ENCODE measurements at places on chromosomes 5 and 9. TPM values are rescaled to one million over a fixed set of nuclear protein-coding genes. Genes with fewer than 3 reads are reported as not detected.

TAF1L gene
- total RNA-seq = not detected

ALDH7A1 gene
- total RNA-seq = 128 TPM

SPATA31E1 gene
- total RNA-seq = not detected

GRCh38 chr9:127937056-127937387, 632 bp downstream of the DPM2 start:
- DNase-seq = no peak

DNA sequence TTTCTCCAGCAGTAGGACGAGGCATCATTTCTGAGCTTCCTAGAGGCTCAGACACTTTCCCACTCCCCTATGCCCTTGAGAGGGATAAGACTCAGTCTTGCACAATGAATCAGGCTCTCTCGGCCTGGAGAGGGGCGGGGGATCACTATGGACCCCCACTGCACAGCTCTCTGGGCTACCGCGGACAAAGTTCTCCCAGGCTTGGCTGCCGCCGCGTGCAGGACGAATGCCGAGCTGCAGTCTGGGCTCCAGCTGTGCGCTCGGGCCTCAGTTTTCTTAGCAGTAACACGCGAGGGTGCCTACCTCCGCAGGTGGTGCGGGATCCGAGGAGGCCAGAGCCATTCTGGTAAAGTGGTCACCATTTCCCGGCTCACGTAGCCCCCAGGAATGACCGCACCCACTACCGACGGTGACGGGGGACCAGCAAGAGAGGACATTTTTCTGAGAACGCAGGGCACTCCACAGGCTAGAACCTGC, 3.4 kb upstream of the MYORG start:
- peak; percentile 51 for DNase-seq

DNA sequence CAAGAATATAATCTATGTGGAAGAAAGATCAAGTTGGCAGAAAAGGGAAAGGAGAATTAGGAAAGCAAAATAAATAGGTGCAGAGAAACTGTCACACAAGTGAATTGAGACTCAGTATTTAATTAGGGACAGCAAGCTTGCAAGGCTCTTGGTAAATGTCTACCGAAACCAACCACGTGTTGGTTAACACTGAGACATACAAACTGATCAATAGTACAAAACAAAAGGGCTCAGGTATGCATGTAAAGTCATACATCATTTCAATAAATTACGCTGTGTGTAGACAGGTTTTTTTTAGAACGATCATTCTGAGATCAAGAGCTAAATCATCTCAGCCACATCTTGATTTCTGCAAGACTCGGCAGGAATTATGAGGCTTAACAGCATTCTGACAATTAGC, 225.4 kb downstream of the EBF1 start:
- DNase-seq = no peak

DNA sequence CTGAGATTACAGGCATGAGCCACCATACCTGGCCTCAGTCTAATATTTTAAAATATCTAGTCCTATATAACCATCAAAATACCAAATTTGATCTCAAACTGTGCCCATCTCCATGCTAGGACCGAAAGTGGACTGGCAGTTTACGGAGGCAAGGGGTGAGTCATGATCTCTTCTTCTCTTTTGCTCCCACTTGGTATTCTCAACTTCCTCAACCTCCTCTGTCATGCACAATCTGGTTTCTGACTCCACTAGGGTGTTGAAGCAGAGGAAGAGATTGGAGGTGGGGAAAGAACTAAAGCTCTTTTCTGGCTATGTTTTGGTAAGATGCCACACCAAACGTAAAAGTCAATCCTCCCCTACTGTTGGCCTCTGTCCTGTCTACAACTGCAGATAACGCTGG, 55.9 kb upstream of the CEMIP2 start:
- DNase-seq = no peak

DNA sequence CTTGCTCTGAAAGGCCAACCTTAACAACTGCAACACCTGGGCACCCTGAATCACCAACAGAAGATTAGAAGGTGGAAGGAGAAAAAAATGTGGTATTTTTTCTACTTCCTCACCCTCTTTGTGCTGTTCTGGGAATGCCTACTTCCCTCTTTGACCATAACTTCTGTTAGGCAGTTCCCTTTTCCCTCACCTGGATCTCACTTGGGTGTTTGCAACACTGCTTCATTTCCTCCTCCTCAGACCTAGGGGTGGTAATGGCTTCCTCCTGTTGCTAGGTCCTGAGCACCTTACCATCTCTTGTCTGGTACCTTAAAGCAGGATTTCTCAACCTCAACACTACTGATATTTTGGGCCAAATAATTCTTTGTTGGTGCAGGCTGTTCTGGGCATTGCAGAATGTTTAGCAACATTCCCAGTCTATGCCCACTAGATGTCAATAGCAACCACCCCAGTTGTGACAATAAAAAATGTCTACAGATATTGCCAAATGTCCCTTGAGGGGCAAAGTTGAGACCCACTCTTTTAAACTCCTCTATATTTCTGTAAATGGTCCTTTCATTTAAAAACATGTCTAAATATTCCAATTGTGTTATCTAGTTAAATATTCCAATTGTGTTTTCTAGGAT, 300.0 kb upstream of the VLDLR start:
- DNase-seq = no peak

- no peak for DNase-seq
These were observed 13.6 kb upstream of the MRNIP start for GRCh38 chr5:179872055-179872827.

GRCh38 chr9:81070689-81071088, 618.7 kb downstream of the TLE1 start:
- DNase-seq = no peak

- no peak for DNase-seq
These were observed 130.8 kb upstream of the MAN2A1 start for GRCh38 chr5:109558952-109559351.

DNA sequence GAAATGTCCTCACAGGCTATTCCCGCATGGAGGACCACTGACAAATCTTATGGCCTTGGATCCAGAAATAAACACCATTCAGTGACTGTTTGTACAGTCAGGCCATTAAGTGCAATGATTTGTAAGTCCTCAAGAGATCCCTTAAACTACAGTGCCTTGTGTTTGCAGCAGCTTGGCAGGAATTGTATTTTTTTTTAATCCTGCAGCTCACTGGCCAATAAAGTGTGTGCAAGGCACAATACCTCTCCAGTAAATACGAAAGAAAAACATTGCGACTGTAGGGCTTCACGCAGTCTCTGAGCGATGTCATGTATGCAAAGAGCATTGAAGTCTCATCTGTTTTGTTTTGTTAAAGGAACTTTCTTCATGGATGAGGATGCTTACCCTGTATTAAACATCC, 74.2 kb upstream of the TUSC1 start:
- no peak for DNase-seq

GRCh38 chr9:93988056-93988455, 32.9 kb upstream of the BARX1 start:
- no peak for DNase-seq

Measured in left lobe of liver (tissue), 2 donors.